Brain (organoid and tissue), 16 donors: ENCODE measurements at places on chromosomes 16 and 17. TPM values are rescaled to one million over a fixed set of nuclear protein-coding genes. Genes with fewer than 3 reads are reported as not detected.
A peak's percentile ranks its signal among the peaks of the same experiment; 100 is the strongest.

DNA sequence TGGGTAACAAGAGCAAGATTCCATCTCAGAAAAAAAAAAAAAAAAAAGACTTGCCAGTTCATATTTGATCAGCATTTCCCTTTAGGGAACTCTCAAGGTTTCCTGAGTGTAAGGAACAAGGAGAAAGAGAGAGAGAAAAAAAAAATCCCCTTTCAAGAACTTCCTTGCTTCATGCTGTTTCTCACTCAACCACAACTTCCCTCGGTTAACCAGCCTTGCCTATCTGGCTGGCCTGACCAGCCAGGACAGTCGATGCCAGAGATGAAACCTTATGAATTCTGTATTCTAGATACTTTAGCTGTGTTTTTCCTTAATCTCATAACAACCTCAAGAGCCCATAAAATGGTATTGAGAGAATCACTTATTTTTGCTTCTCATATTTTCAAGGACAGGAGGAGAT is 2.6 kb upstream of the N4BP1 start:
- no peak for DNase-seq

DNA sequence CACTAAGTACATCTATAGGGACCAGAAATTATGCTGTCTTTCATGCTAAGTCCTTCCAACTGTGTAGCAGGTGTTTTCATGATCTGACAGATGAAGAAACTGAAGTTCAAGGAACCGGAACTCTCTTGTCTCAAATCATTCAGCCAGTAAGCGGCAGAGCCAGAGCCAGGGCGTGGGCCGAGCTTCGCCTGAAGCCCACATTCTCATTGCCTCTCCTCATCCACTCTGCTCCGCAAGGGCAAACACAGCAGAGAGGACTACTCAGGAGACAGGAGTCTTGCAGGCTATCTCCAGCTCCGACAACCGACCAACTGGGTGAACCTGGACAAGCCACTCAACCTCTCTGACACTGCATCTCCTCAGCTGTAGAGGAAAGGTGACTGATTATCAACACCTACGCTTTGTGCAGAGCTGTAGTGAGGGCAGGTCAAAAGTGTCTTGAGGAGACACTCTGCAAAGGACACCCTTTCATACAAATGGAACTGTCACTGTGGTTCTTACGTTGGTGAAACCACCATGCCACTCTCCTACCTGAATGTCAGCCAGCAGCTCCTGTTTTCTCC is 72.9 kb downstream of the CYTH1 start:
- DNase-seq = no peak

DNA sequence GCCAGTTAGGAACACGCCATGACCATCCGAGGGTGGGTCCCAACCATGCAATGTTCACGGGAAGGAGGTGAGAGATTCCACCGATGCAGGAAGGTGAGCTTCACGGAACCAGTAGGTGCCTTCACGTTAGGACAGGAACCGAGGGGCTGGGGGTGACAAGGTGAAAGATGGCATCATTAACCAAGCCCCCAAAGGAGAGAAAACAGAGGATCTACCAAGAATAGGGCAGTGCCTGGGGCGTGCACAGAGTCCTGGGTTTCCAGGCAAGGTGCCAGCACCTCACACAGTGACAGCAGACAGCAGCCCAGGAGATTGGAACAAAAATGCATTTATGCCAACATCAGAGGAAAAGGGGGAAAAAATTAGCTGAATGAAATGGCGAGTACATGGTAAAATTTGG is 137.9 kb downstream of the GSG1L start:
- DNase-seq = peak; percentile 46

GRCh38 chr17:10265100-10265810 is 66.8 kb upstream of the GAS7 start:
- DNase-seq = no peak

- DNase-seq = no peak
Measured at GRCh38 chr17:58615768-58616659, 75.8 kb downstream of the TEX14 start.

GRCh38 chr16:64138006-64138405 is 983.9 kb downstream of the CDH11 start:
- no peak for DNase-seq

- DNase-seq = no peak
Measured at GRCh38 chr16:276426-277077, 808 bp upstream of the RGS11 start.

The ASPHD1 gene
- 115 TPM for polyA plus RNA-seq

The EARS2 gene
- 22.0 TPM for polyA plus RNA-seq

The HS3ST3B1 gene
- polyA plus RNA-seq = 0.14 TPM

The HSF5 gene
- not detected for polyA plus RNA-seq
